ENCODE measurements at places on chromosomes 2 and 18. TPM values are rescaled to one million over a fixed set of nuclear protein-coding genes. Genes with fewer than 3 reads are reported as not detected.

DNA sequence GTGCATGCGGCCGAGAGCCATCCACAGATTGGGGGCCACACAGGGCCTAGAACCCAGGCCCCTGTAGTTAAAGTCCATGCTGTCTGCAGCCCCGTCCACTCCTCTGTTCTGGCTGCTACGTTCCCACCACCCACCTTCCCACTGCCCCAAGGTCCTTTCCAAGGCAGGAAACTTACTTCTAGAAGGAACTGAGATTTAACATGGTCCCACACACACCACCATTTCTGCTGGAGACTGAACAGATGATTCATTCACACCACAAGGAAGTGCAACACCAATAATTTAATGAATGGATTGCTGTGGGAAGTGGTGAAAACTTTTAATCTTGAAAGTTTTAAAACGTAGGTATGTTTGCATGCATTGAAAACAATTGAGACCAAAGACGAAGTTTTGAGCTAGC lies 95.2 kb downstream of the LBH start:
- DNase-seq: no peak

- DNase-seq: no peak
Measured at GRCh38 chr18:8834881-8835280, 129.5 kb downstream of the MTCL1 start.

GRCh38 chr2:816278-816677 lies 134.4 kb upstream of the SNTG2 start:
- DNase-seq: no peak

GRCh38 chr2:127658641-127659407 lies 12.9 kb downstream of the GPR17 start:
- DNase-seq: no peak

DNA sequence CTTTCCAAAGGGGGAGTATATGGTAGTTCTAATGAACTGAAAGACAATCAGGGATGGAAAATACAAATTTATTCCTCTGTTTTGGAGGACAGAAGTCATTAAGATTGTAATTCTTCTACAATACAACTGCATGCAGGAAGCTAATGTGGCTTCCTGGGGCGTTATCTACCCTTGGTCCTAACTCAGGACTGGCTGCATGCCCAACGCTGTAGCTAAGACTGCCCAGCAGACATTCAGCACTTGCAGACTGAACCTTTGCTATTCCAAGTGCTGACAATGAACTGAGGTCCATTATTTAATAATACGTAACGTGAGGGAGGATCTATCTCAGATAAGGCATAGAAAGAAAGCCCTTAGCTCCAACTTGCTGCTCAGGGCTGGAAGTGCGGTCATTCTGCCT lies 53.2 kb downstream of the ZAP70 start:
- no peak for DNase-seq

- peak; percentile 90 for DNase-seq
Measured at GRCh38 chr2:218397820-218398436, 1.7 kb upstream of the CTDSP1 start.

GRCh38 chr2:41735006-41735405 lies 312.8 kb upstream of the PKDCC start:
- DNase-seq: no peak

GRCh38 chr2:108893277-108893676 lies 95.7 kb downstream of the EDAR start:
- DNase-seq: no peak

DNA sequence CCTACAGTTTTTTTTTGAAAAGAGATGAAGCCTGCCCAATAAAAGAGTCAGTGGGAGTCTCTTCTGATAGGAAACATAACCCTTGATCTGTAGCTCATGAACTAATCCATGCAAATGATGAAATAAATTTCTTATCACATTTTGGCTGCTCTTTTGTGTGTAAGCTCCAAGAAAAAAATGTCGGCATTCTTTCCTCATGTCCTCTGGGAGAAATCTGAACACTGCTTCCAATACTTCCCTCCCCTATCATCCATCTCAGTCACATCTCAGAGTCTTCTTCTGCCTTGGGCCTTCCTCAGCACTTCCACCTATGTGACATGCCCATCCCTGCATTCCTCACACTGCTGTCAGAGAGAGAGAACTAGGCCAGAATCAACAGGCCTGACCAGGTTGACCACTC lies 395.7 kb upstream of the ST6GAL2 start:
- DNase-seq: no peak

- DNase-seq: no peak
Measured at GRCh38 chr2:226187616-226188015, 612.0 kb downstream of the IRS1 start.

GRCh38 chr18:48896326-48896874 lies 54.4 kb downstream of the SMAD7 start:
- no peak for DNase-seq

- DNase-seq: no peak
Measured at GRCh38 chr2:97982621-97983020, 13.1 kb downstream of the TMEM131 start.

GRCh38 chr2:233404222-233404621 lies 49.9 kb downstream of the DGKD start:
- DNase-seq: no peak

DNA sequence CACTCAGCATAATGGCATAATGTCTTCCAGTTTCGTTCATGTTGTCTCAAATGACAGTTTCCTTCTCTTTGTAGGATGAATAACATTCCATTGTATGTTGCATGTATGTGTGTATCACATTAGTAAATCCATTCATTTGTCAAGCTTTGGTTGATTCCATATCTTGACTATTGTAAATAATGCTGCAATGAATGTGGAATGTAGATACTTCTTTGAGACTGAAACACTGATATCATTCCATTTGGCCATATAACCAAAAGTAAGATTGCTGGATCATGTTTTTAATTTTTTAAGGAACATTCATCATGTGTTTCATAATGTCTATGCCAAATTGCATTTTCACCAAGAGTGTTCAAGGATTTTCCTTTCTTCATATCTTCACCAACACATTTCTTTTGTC lies 1711.4 kb upstream of the PIK3C3 start:
- no peak for DNase-seq

DNA sequence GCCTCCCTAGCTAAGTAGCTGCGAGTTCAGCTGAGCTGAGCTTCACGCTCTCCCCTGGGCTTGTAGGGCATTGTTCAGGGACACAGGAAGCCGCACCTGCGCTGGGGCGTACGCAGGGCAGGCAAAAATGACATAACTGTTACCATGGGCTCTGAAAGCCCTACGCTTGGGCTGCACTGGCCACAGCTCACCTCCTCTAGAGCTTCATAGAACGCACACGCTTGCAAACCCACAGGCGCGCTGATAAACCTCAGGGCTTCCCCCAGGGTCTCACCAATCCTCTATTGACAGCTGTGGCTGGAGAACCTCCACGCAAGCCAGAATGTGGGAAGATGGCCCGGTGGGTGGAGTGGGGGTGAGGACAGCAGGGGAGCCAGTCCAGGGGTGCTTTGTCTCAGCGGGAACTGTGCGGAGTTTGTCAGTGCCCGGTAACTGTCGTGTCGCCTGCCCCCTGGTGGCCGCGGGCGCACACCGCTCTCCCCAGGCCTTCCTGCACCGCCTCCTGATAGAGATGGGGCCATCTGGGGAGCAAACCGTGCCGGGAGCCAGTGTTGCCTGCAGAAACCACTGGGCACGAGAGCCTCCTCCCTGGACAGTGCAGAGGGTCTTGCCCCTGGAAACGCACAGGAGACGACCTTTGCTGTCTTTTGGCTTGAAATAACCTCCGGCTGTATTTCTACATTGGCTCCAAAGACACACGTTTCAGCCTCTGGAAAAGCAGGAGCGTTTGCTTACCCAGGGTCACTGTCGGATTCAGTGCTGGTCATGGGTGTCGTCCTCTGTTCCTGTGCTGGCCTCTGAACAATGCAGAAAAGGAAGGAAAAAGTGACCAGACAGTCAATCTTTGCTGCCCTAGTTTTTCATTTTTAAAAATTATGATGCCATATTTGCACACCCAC lies 17.0 kb upstream of the CIDEA start:
- DNase-seq: peak; percentile 79

DNA sequence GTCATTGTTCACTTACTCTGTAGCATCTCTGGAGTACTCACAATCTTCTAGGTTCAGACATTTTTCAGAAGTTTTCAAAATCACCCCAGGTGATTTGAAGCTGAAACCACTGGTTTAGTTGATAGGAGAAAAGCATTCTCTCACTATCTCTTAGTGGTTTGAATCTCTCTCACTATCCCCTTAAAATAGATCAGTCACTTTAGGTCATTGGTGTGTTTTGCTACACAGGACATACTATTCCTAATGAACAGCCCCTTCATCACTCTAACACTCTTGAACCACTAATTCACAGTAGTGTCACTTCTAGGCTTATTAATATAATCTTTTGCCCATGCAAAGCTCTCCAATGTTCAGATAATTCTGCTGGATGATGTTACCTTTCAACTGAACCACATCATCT lies 34.5 kb downstream of the LYPD6 start:
- no peak for DNase-seq

GRCh38 chr18:3012136-3013023 lies 564 bp downstream of the LPIN2 start:
- peak; percentile 65 for DNase-seq

- DNase-seq: no peak
Measured at GRCh38 chr18:78912844-78913243, 66.8 kb upstream of the SALL3 start.

- no peak for DNase-seq
Measured at GRCh38 chr2:31467426-31467825, 52.9 kb upstream of the XDH start.

- DNase-seq: no peak
Measured at GRCh38 chr2:74092275-74092674, 55.4 kb downstream of the BOLA3 start.

DNA sequence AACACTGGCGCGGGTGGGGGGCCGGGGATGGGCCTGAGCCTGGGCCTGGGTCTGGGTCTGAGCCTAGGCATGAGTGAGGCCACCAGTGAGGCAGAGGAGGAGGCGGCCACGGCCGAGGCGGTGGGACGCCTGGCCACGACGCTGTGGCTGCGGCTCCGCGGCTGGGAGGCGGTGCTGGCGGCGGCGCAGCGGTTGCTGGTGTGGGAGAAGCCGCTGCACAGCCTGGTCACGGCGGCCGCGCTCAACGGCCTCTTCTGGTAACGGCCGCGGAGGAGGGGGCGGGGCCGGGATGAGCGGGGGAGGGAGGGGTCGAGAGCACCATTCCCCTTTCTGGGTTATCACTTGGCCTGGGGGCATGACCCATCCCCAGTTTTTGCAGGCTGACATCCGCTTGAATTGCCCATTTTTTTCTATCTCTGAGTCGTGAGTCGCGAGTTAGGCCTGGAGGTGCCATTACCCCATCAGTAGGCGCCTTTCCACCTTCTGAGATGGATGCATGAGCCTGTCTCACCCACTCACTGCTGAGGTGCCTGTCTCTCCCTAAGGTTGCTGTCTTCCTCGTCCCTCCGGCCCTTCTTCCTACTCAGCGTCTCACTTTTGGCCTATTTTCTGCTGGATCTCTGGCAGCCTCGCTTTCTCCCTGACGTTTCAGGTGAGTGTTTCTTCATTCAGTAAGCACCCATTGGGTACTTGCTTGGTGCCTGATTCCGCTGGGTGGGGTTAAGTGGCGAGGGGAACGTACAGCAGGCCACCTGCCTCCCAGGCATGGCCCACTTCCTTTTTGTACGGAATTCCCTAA lies 501 bp downstream of the RETREG2 start:
- peak; percentile 67 for DNase-seq

DNA sequence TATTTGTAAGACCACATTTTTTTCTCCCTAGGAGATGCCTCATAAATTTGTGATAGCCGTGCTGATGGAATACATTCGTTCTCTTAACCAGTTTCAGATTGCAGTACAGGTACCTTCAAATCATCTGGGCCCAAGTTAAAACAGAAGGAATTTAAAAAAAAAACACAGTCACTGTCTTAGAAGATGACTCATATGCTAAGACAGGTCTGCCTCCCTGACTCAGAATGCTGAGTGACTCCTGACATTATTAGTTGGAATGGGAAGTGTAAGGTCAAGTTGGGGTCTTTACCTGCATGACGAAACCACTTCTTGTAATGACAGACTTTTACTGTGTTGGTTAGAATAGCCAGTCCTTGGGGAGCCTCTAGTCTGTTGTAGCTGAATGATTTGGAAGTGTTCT lies 26.3 kb downstream of the RMC1 start:
- no peak for DNase-seq

GRCh38 chr2:191462370-191462769 lies 215.6 kb upstream of the NABP1 start:
- no peak for DNase-seq

- DNase-seq: no peak
Measured at GRCh38 chr2:238638100-238638981, 209.5 kb upstream of the TWIST2 start.

GRCh38 chr2:74179063-74179865 lies 585 bp upstream of the MOB1A start:
- no peak for DNase-seq

- DNase-seq: no peak
Measured at GRCh38 chr2:240725671-240726070, 34.0 kb downstream of the AQP12A start.

- no peak for DNase-seq
Measured at GRCh38 chr2:69926849-69927515, 12.1 kb downstream of the MXD1 start.

DNA sequence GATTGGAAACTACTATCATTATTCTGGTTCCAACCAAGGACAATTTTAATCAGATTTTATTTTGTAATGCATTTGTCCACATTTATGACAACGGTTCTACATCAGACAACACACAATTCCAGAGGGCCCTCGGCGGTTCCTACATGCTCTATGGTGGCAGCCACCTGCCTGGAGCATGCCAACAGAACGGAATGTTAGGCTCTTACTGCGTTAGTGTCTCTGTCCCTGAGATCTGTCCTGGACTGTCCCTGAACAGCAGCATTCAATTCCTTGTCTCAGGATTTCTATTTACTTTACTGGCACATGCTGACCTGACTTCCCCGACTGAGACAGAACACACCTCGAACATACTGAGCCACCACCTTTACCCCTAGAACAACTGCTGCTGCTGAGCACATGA lies 117.7 kb downstream of the CCBE1 start:
- no peak for DNase-seq

- DNase-seq: no peak
Measured at GRCh38 chr18:13556502-13556901, 169.9 kb downstream of the FAM210A start.

DNA sequence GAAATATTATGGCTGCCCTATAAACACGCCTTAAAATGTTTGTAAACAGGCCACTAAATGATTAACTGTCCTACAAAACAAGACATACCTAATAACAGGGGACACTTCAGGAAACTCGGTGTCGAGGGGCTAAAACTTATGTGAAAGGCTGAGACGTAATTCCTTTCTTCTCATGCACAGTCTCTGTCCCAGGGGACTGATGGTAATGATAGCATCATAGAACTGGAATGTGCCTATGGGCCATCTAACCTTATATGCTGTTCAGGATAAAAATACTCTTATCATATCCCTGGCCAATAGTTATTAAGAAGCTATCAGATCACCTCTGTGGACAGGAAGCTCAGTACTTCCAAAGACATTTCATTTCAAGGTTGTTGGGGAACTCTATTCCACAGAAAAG lies 252.6 kb upstream of the RASGRP3 start:
- DNase-seq: no peak

GRCh38 chr2:237507512-237507911 lies 20.5 kb downstream of the MLPH start:
- DNase-seq: no peak

- DNase-seq: no peak
Measured at GRCh38 chr18:44857081-44857480, 176.4 kb downstream of the SETBP1 start.

The ACKR3 gene
- 46.3 TPM for total RNA-seq

The IGFBP2 gene
- 365 TPM for total RNA-seq

The CIDEA gene
- total RNA-seq: not detected

The EPB41L5 gene
- total RNA-seq: 27.1 TPM

The PAIP2B gene
- total RNA-seq: 22.5 TPM

The ABHD1 gene
- total RNA-seq: 0.99 TPM

The ANKRD30B gene
- not detected for total RNA-seq

The OSBPL1A gene
- total RNA-seq: 14.6 TPM

The SLC40A1 gene
- 155 TPM for total RNA-seq

The GKN1 gene
- total RNA-seq: not detected

Data from right lobe of liver (tissue), 6 donors.